Hepatocyte (in vitro differentiated cells): ENCODE measurements at places on chromosomes 3 and 15. TPM values are rescaled to one million over a fixed set of nuclear protein-coding genes. Genes with fewer than 3 reads are reported as not detected.

- H3K4me3 ChIP-seq: no peak overlapping the region
- H3K4me1 ChIP-seq: no peaks in the 10 kb centered on the region
- no peak overlapping the region for H3K27ac ChIP-seq
- H3K36me3 ChIP-seq: no peaks in the 10 kb centered on the region
- H3K27me3 ChIP-seq: no peaks in the 10 kb centered on the region
These were observed 151.1 kb downstream of the SQOR start for GRCh38 chr15:45785897-45786296.

Gene DPPA2
- total RNA-seq: not detected in 2 replicates

Gene CCDC13
- total RNA-seq: 0.63 TPM in 1 of 2 replicates, not detected in the other

- H3K36me3 ChIP-seq: no peaks in the 10 kb centered on the region
- H3K4me1 ChIP-seq: no peaks in the 10 kb centered on the region
- no peak overlapping the region for H3K4me3 ChIP-seq
These were observed 118.1 kb upstream of the CHD2 start for GRCh38 chr15:92781925-92782453.

GRCh38 chr3:73446467-73447110, 178.2 kb downstream of the PDZRN3 start:
- no peak for DNase-seq
- H3K27me3 ChIP-seq: no peaks in the 10 kb centered on the region
- H3K36me3 ChIP-seq: no peaks in the 10 kb centered on the region

- no peaks in the 10 kb centered on the region for H3K27me3 ChIP-seq
- H3K27ac ChIP-seq: no peak overlapping the region
- no peaks in the 10 kb centered on the region for H3K4me1 ChIP-seq
- DNase-seq: no peak
- no peak overlapping the region for H3K4me3 ChIP-seq
These were observed 202.7 kb upstream of the SLC2A2 start for GRCh38 chr3:171229173-171229572.

- H3K36me3 ChIP-seq: no peaks in the 10 kb centered on the region
- H3K27ac ChIP-seq: no peak overlapping the region
- no peak for DNase-seq
- no peaks in the 10 kb centered on the region for H3K27me3 ChIP-seq
These were observed 167.5 kb upstream of the ALCAM start for GRCh38 chr3:105199217-105199616.

DNA sequence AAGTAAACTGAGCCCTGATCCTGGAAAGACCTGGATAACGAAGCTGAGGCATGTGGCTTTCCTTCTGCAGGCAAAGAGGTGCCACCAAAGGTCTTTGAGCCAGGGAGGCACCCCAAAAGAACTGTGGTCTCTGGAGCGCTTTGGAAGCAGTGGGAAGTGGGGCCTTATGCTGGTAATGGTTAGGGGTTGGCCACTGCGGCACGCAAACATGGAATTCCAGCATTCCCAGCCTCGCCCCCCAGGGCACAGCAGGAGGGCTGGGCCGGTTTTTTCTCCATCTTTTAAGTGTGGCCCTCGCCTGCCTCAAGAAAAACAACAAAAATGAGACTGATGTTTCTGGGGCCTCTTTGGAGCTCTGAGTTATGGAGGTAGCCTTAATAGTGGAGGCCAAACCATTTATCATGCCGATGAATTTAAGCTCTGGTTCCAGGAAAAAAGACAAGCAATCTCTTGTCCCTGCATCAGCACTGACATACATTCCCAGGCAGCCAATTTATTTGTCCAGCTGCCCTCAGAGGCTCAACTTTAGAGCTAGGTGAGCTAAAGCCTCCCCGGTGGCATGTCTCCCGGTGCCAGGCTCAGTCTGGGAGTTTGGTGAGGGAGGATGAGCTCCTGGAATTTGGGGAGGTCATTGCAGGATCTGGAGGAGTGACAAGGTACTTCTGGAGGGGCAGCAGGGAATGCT, 109.0 kb downstream of the TLE3 start:
- H3K4me1 ChIP-seq: no peaks in the 10 kb centered on the region
- H3K27me3 ChIP-seq: no peaks in the 10 kb centered on the region

DNA sequence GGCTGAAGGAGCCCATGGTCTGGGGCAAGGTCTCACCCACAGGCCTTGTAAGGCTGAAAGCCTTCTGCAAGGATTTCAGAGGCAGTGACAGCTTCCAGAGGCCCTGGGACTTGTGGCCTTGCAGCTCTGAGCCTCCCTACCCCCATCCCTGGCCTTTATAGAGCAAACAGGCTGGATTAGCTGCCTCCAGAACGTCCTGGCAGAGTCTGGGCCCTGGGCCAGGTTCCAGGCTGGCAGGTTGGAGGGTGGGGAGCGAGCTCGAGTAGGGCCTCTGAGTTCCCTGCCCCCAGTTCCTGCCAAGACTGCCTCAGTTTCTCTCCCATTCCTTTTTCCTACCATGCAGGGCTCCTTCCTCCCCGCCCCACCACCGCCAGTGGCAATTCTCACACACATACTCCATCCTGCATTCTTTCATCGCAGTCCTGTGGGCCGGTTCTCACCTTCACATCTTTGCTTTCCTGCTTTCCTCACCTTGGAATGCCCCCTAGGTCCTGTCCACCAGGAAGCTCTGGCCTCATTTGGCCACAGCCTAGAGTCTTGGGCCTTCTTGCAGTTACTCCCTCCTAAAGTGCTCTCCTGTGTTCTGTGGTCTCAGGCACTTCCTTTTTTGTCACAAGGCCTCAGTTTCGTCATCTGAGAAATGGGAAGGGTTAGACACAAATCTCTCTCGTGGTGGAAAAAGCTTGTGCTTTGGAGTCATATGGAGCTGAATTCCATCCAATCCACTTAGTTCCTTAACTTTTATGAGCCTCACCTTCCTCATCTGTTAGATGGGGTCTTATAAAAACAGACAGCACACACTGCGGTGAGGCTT, 2.7 kb downstream of the LMAN1L start:
- H3K4me3 ChIP-seq: no peak overlapping the region
- H3K27ac ChIP-seq: no peak overlapping the region
- DNase-seq: no peak
- no peaks in the 10 kb centered on the region for H3K27me3 ChIP-seq
- no peaks in the 10 kb centered on the region for H3K36me3 ChIP-seq

- H3K4me1 ChIP-seq: peaks cover 5% of the 10 kb centered on the region
- H3K4me3 ChIP-seq: no peak overlapping the region
- H3K27ac ChIP-seq: no peak overlapping the region
- no peaks in the 10 kb centered on the region for H3K36me3 ChIP-seq
- no peak for DNase-seq
These were observed 747.4 kb upstream of the ARPP21 start for GRCh38 chr3:34891941-34892340.

Gene TRAT1
- not detected in 2 replicates for total RNA-seq
